Iris pigment epithelial cell (primary cell): ENCODE measurements at places on chromosomes 12 and 14.
A peak's percentile ranks its signal among the peaks of the same experiment; 100 is the strongest.

- no peak for DNase-seq
Measured at GRCh38 chr14:84694161-84694560, 835.8 kb upstream of the FLRT2 start.

DNA sequence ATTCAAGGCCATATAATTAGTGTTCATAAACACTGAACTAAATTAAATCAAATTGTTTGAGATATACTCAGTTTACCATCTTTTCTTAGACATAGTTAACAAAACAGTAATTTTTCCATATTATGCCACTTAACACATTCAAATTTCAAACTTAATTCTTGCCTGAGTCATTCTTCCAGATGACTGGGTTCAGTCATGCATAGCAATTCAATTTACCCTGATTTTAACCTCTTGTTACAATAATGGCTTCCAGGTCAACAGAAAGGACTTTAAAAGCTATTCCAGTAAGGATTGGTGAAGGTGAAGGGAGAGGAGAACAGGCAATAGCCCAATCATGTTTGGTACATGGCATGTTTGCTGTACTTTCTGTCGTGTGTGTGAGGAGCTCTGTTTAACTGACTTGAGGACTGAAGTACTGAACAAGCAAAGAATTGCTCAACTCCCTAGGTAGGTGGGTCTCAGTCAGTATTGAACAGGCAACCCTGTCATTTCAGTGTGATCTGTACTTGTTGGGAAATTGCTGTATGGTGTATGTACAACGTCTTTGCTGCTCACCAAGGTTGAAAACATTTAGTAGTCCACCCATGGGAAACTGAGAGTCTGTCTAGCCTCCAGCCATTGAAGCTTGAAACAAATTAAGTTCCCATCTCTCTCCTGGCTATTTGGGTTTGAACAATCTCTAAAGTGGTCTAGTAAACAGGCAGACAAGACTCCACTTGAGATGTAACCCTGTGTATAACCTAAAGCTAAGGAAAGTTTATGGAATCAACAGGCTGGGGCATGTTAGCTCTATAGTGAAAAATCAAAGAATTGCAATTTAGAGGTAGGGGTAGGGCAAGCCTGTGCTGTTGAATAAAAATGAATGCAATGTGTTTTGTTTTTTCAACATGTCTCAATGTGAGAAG, 327.2 kb downstream of the BTG1 start:
- no peak for DNase-seq

- no peak for DNase-seq
Measured at GRCh38 chr14:21248739-21249411, 20.4 kb downstream of the HNRNPC start.

- no peak for DNase-seq
Measured at GRCh38 chr12:25935355-25936144, 22.9 kb upstream of the RASSF8 start.

GRCh38 chr14:105325716-105326567, 11.4 kb downstream of the PACS2 start:
- no peak for DNase-seq

DNA sequence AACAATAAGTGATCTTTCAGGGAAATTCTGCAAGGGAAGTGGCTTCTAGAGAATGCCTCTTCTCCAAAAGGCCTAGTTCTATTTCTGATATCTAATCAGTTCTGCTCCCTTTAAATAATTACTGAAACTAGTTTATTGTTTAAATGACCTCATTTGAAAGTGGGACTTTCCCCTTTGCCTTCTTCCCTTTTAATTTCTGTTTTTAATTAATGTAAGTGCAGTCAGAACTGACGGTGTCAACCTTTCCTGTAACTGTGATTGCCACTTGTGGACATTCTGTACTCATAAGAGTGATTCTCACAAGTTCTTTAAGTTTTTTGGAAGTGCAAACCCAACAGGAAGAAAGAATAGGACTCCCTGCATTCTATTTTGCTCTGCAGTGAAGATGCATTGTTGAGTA, 265.3 kb upstream of the PLEKHG7 start:
- no peak for DNase-seq

- DNase-seq, result peak; percentile 95
Measured at GRCh38 chr12:3170423-3171194, 93.4 kb downstream of the TSPAN9 start.

GRCh38 chr12:65892841-65893251, 68.6 kb downstream of the HMGA2 start:
- DNase-seq, result peak; percentile 69

DNA sequence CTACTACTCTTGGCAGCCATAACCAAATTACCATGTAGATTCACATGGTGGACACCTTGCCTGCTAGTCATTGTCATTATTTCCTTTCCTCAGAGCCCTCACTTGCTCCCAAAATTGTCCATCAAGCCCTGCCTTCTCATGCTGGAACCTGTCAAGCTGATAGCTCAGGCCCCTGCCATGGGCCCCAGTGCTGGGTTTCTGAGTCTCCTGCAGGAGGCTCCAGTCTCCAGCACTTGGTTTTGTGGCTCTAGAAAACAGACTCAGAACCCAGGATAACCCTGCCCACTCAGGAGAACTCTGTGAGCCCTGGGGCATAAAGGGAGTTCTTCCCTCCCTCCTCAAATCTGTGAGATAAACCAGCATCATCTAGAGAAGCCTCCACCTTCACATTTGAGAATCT, 10.8 kb downstream of the KRT71 start:
- no peak for DNase-seq

DNA sequence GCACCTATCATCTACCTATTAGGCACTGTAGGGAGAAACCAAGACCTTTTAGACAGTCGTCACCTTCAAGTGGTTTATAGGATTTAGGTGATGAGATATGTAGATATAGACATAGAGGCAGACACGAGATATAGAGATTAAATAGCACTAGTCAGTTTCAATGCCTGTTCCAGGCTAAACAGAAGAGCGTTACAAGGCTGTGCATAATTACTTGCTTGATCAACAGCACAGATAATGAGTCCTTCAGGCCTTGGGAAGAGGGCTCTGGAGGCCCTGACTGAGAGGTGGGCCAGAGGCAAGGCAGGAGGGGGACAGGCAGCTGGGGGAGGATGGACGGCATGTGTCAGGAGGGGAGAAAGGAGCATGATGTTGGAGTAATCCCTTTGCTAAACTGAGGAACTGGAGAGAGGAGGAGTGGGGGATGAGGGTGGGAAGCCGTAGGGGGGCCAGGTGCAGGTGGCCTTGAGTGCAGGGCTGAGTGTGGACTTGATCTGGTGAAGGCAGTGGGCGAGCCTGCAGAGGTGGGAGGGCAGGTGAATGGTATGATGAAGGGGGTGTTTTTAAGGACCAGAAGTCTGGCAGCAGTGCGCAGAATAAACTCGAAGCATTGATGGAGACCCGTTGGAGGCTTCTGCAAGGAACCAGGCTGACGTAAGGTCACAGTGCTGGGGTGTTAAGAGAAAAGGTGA, 43.9 kb upstream of the ATP23 start:
- DNase-seq, result no peak

DNA sequence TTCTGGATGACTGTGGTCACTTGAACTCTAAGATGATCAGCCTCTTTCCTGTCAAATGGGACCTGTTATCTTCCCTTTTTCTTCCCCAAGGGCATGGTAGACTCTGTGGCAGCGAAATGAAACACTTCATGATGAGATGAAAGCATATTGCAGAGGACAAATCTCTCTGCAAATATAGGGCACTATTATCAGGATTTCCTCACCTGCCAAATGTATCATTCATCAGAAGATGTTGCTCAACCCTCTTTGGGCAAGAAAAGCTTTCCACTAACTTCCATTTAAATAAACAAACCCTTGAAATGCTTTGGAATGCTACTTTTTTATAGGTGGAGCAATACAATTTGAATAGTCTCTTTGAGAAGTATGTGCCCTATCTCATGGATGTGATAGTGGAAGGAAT, 105.0 kb downstream of the DNAH10 start:
- peak; percentile 18 for DNase-seq

DNA sequence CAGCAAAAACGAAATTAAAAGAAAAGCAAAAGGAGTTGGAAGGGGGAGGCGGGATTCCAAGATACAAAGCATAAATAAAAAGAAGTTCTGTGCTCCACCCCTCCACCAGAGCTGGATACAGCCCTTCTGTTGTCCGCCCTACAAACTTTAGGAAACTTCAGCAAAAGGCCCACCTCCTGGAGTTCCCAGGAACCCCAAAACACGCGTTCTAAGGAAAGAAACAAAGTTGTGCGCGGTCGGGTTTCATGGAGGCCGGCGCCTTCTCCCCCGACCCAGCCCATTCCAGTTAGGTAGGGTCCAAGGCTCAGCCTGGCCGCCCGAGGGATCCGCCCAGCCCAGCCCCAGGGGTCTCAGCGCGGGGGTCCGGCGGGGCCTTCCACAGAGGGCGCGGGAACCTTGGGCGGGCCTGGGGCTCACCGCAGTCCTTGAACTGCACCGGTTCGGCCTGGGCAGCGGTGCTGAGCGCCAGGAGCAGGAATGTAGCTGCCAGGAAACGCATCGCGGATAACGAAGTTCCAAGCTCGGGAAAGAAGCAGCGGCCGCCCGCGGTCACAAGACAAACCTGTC, at the start of gene NPC2:
NPC2 (minus strand) TSS at position 530 of the 567 bp plus-strand sequence; CDS start at position 499, 31 bp downstream.
- DNase-seq, result no peak

DNA sequence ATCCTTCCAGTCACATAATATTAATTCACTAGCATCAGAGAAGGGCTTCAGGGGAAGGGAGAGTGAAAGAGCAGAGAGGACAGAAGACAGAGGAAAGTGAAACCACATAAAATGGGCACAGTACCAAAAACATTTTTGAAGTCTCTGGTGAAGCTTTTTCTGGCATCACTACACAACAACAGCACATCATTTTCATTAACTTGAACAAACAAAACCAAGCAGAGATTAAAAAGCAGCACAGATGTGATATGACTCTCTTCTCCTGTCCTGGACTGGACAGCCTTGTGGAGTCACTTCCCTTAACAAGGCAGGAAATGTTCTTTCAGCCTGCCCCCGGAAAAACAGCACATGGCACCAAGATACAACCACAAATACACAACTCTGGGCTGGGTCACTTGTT, 112.0 kb downstream of the TSPAN8 start:
- DNase-seq, result peak; percentile 38

DNA sequence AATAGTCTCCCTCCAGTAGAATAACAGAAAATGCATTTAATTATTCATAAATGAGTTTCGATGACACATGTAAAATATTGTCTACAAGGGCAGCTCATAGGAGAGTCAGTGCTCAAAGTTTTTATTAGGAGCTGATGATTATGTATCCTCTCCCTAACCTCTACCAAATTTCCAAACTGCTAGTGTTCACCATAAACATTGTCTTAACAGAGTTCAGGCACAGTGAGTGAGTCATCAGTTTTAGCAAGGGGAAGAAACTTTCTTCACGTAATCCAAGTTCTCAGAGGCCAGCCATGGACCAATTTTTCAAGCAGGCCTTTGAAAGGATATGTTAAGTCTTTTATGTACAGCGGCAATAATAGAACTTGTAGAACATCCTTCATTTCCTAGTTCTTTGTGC, 649.2 kb upstream of the MIS18BP1 start:
- no peak for DNase-seq

DNA sequence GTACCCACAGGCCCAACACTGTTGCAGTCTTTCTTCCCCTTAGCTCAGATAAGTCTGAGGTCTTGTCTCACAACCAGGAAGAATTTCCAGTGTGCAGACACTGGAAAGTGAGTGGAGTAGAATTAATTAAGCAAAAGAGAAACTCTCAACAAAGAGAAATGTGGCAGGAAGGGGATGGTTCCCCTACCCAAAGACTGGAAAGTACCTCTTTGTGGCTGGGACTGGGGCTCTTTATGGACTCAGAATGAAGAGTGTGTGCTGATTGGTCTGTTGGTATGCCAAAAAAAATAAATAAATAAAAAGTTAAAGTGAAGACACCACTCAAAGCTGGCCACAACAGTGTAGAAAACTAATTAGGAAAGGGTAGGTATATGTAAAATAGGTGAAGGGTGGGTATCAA, 26.4 kb downstream of the GLIPR1L1 start:
- no peak for DNase-seq

GRCh38 chr12:93879476-93880421, 202.6 kb downstream of the CRADD start:
- DNase-seq, result peak; percentile 83

- DNase-seq, result no peak
Measured at GRCh38 chr14:30165255-30165654, 237.6 kb upstream of the PRKD1 start.

- DNase-seq, result no peak
Measured at GRCh38 chr14:72808564-72808963, 85.3 kb downstream of the DPF3 start.

- DNase-seq, result no peak
Measured at GRCh38 chr12:26101350-26101734, 23.5 kb downstream of the BHLHE41 start.

GRCh38 chr14:69260861-69261564, 1.1 kb downstream of the GALNT16 start:
- DNase-seq, result no peak

GRCh38 chr12:5456030-5456429, 24.1 kb downstream of the NTF3 start:
- no peak for DNase-seq

DNA sequence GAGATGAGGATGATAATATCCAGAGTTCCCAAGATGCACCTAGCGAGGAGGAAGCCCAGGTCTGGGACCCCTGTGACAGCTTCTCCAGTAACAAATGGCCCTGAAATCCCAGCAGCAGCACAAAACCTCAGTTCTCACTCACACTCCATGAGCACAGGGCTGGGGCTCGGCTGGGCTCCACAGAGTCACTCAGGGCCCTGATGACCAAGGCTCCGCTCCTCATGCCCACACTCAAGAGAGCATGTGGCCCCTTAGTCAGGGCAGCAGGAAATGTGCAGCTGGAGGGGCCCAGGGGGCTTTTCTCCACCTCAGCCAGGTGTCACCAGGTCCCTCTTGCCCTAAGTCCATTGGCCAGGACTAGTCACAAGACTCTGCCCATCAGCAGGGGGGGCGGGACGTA, 242.7 kb upstream of the SFSWAP start:
- DNase-seq, result no peak

GRCh38 chr12:9699898-9700605, 30.5 kb downstream of the CLEC2D start:
- peak; percentile 64 for DNase-seq
